Psoas muscle (tissue), 8 donors: ENCODE measurements at places on chromosomes 2 and 18.
A peak's percentile ranks its signal among the peaks of the same experiment; 100 is the strongest.

GRCh38 chr2:212692466-212692865 is 153.9 kb upstream of the ERBB4 start:
- DNase-seq = no peak
- H3K27ac ChIP-seq = no peak overlapping the region
- H3K4me1 ChIP-seq = no peaks in the 10 kb centered on the region
- no peaks in the 10 kb centered on the region for H3K36me3 ChIP-seq
- H3K27me3 ChIP-seq = no peaks in the 10 kb centered on the region
- no peak overlapping the region for H3K4me3 ChIP-seq

- no peaks in the 10 kb centered on the region for H3K4me1 ChIP-seq
- no peak for DNase-seq
- no peak overlapping the region for H3K4me3 ChIP-seq
- H3K27ac ChIP-seq = no peak overlapping the region
Measured at GRCh38 chr2:8496079-8496478, 185.8 kb upstream of the ID2 start.

GRCh38 chr2:38187541-38188011 is 111.6 kb upstream of the CYP1B1 start:
- no peaks in the 10 kb centered on the region for H3K36me3 ChIP-seq
- H3K27me3 ChIP-seq = peaks cover 2% of the 10 kb centered on the region
- peak; percentile 72 for DNase-seq
- peak overlapping the region; percentile 6 for H3K27ac ChIP-seq

DNA sequence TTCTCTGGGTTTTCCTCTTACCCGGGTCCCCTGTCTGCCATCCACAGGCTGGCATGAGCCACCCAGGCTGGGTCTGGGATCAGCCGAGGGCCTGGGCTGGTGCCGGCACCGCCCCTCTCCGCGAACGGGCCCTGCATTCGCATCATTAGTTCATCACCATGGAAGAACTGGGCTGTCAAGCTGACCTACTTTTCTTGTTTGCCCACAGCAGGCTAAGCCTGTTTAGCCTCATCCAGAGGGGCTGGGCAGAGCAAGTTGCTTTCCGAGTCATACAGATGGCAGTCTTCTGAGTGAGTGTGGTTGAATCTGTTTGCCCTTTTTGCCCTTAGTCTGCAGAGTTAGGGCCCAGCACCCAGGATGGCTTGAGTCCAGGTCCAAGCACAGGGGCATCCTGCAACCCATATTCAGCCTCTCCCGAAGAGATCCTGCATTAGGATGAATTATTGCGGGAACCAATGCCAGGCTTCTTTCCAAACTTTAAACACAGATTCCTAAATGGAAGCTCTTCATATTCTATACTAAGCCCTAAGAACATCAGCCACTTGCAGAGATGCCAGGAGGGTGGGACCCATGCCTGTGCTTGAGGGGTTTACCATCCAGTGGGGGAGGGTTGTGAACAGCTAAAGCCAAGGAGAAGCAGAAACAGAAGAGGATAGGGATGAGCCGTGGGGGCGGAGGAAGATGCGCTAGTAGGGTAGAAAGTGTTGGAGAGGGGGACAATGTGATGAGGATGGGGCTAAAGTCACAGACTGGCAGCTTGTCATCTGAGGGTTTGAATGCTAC is 68.0 kb downstream of the NPAS2 start:
- no peak overlapping the region for H3K27ac ChIP-seq
- H3K4me1 ChIP-seq = peaks cover 14% of the 10 kb centered on the region
- H3K27me3 ChIP-seq = no peaks in the 10 kb centered on the region
- no peak for DNase-seq
- no peaks in the 10 kb centered on the region for H3K36me3 ChIP-seq

DNA sequence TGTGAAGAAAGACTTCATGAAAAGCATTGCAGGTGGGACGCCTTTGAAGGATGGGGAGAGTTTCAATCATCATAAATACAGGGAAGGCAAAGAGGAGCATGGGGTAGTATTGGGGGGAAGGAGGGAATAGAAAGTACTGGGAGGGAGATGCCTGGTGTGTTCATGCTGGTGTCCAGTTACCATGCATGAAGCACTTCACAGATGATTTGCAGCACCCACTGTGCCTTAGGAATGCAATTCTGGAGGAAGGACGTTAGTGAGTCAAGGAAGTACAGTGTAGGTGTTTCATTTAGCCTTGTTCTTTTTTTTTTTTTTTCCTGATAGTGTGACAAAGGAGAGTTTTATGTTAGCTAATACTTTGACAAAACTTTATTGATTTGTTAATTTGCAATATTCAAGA is 36.8 kb downstream of the ADAM23 start:
- no peaks in the 10 kb centered on the region for H3K27me3 ChIP-seq
- no peaks in the 10 kb centered on the region for H3K36me3 ChIP-seq
- DNase-seq = no peak
- no peak overlapping the region for H3K4me3 ChIP-seq

- peaks cover 8% of the 10 kb centered on the region for H3K4me1 ChIP-seq
- no peaks in the 10 kb centered on the region for H3K36me3 ChIP-seq
- no peak overlapping the region for H3K4me3 ChIP-seq
- no peak for DNase-seq
Measured at GRCh38 chr2:189083106-189083505, 96.5 kb downstream of the COL5A2 start.

GRCh38 chr2:6913415-6914157 is 3.6 kb upstream of the RNF144A start:
- no peaks in the 10 kb centered on the region for H3K27me3 ChIP-seq
- H3K4me1 ChIP-seq = peaks cover 15% of the 10 kb centered on the region
- no peaks in the 10 kb centered on the region for H3K36me3 ChIP-seq
- no peak overlapping the region for H3K27ac ChIP-seq
- no peak for DNase-seq
- H3K4me3 ChIP-seq = no peak overlapping the region

DNA sequence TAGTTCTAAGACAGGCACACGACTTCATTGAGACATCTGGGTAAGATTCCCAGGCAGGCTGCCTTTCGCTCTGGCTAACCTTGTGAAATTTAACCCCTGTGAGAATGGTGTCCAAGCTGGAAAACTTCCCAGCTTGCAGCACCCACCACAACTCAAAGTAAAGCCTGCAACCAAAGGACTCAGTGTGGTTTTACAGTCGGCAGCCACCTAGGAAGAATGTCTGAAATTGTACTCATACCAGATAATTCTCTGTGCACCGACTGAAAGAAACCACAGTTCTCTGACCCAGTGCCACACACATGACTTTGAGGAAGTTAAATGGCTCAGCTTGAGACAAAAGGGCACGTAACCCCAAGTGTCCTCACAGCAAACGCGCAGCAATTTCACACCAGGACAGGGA is 125.7 kb downstream of the RBMS1 start:
- H3K27ac ChIP-seq = peak overlapping the region; percentile 64
- peak overlapping the region; percentile 30 for H3K4me3 ChIP-seq
- DNase-seq = no peak
- H3K4me1 ChIP-seq = peaks cover 93% of the 10 kb centered on the region
- no peaks in the 10 kb centered on the region for H3K27me3 ChIP-seq

DNA sequence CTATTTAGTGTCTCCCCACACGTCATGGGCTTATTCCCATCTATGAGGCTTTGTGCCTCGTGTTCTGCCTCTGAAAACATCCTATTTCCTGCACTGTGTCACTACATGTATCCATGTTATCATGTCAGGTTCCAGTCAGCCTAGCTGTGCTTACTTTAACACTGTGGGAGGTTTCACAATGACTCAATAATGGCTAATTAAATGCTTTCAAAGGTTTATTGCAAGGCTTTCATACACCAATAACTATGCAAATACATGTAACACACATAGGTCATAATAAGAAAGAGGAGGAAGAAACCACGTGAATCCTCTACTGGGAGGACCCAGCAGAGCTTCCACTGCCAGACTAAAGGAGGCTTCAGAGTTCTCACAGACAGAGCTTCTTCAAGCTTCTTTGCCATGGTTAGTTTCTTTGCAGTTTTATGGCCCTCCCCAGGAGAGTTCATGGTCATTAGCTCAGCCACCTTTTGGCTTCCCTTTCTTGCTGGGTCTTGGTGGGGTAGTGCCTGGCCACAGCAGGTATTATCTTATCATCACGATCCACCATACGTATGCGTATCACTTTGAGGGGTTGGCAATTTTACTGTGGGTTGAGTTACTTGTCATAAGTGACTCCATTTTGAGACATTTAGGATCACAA is 5.1 kb upstream of the COLEC12 start:
- H3K27ac ChIP-seq = no peak overlapping the region
- H3K27me3 ChIP-seq = no peaks in the 10 kb centered on the region
- H3K4me3 ChIP-seq = no peak overlapping the region
- DNase-seq = no peak

- peaks cover 100% of the 10 kb centered on the region for H3K36me3 ChIP-seq
- no peak overlapping the region for H3K27ac ChIP-seq
- DNase-seq = no peak
- H3K4me1 ChIP-seq = no peaks in the 10 kb centered on the region
- H3K4me3 ChIP-seq = no peak overlapping the region
Measured at GRCh38 chr2:128134573-128134972, 43.6 kb downstream of the UGGT1 start.

GRCh38 chr18:33115917-33116316 is 324.6 kb downstream of the CCDC178 start:
- no peaks in the 10 kb centered on the region for H3K36me3 ChIP-seq
- H3K27ac ChIP-seq = no peak overlapping the region
- no peaks in the 10 kb centered on the region for H3K4me1 ChIP-seq

DNA sequence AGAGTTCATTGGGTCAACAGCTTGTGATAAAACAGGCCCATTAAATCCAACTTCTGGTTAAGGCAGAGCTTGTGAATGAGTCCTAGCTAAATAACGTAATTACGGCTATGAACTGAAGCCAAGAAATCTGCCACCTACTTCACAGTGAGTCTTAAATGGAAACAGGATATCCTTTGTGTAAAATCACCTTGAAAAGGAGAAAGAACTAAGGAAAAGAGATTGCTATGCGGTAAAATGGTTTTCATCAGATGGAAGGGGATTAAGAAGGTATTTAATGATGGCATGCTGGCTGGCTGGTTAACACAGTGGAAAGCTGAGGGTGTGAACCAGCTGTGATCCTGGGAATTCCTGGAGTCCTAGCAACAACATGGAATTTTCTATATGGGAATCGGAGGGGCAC is 156.6 kb downstream of the DOK6 start:
- no peak overlapping the region for H3K27ac ChIP-seq
- H3K4me3 ChIP-seq = no peak overlapping the region
- H3K27me3 ChIP-seq = no peaks in the 10 kb centered on the region
- H3K4me1 ChIP-seq = no peaks in the 10 kb centered on the region

DNA sequence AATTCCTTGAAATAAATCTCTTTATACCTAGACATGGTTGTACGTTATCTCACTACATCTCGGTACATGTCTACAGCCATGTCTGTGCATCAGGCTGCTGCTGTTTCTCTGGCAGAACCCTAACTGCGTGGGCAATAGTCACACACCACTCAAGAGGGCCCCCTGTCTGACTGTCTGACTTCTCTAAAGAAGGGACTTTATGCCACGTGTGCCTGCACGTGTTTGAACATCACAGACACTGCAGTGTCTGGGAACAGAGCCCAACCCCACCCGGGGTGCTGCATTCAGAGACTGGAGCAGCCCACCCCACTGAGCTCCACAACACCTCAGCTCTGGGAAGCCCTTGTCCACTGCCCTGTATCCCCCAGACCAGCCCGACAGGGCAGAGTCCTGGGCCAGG is 55.0 kb downstream of the KIF1A start:
- no peaks in the 10 kb centered on the region for H3K4me1 ChIP-seq
- peaks cover 1% of the 10 kb centered on the region for H3K27me3 ChIP-seq
- no peak for DNase-seq
- no peak overlapping the region for H3K4me3 ChIP-seq
- H3K36me3 ChIP-seq = no peaks in the 10 kb centered on the region
- no peak overlapping the region for H3K27ac ChIP-seq

- H3K4me1 ChIP-seq = peaks cover 8% of the 10 kb centered on the region
- H3K27ac ChIP-seq = no peak overlapping the region
- no peaks in the 10 kb centered on the region for H3K36me3 ChIP-seq
- no peaks in the 10 kb centered on the region for H3K27me3 ChIP-seq
- no peak overlapping the region for H3K4me3 ChIP-seq
Measured at GRCh38 chr2:9654452-9655100, 23.8 kb upstream of the YWHAQ start.

GRCh38 chr2:17628349-17629261 is 88.1 kb downstream of the VSNL1 start:
- no peaks in the 10 kb centered on the region for H3K36me3 ChIP-seq
- no peak overlapping the region for H3K4me3 ChIP-seq
- H3K4me1 ChIP-seq = no peaks in the 10 kb centered on the region
- no peak overlapping the region for H3K27ac ChIP-seq
- H3K27me3 ChIP-seq = no peaks in the 10 kb centered on the region

- no peak for DNase-seq
- no peaks in the 10 kb centered on the region for H3K4me1 ChIP-seq
- H3K4me3 ChIP-seq = no peak overlapping the region
- no peaks in the 10 kb centered on the region for H3K36me3 ChIP-seq
- no peaks in the 10 kb centered on the region for H3K27me3 ChIP-seq
Measured at GRCh38 chr18:31876707-31877106, 66.2 kb downstream of the TRAPPC8 start.

- H3K27ac ChIP-seq = no peak overlapping the region
- DNase-seq = no peak
- no peaks in the 10 kb centered on the region for H3K36me3 ChIP-seq
- H3K4me3 ChIP-seq = no peak overlapping the region
- H3K27me3 ChIP-seq = no peaks in the 10 kb centered on the region
- H3K4me1 ChIP-seq = no peaks in the 10 kb centered on the region
Measured at GRCh38 chr2:12211326-12212175, 465.1 kb downstream of the LPIN1 start.

DNA sequence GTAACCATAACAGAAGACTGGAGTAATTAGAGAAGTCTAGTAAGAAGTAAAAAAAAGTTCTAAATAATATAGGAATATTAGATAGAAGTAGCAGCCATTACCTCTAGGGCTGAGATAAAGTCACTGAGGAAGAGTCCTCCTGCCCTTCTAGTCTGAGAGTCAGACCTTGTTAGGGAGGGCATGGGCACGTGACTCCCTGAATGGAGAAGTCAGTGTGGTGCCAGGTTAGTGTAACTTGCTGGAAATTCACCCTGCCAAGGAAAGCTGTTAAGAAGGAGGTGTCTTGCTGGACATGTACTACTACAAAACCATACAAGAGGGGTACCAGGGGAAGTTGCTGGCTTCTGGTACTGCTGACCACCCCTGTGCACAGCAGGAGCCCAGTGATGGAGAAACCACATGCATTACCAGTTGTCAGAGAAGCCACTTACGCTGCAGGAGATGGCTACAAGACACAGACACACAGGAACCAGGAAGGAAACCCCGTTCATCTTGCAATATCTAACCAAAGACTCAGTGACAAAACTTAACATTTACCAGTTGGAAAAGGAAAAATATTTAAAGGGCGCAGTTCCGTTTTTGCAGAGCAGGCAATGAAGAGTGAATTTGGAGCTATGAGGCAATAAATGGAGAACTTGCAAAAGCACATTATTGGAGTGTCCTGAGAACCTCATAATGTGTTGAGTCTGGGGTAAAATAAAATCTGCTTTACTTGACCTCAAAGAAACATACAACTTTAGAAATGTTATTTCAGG is 77.2 kb upstream of the TLK1 start:
- no peak for DNase-seq
- no peak overlapping the region for H3K4me3 ChIP-seq
- no peaks in the 10 kb centered on the region for H3K4me1 ChIP-seq
- H3K27ac ChIP-seq = no peak overlapping the region

- no peaks in the 10 kb centered on the region for H3K36me3 ChIP-seq
- no peak for DNase-seq
- no peak overlapping the region for H3K4me3 ChIP-seq
- no peaks in the 10 kb centered on the region for H3K27me3 ChIP-seq
- H3K4me1 ChIP-seq = peaks cover 26% of the 10 kb centered on the region
Measured at GRCh38 chr2:85505551-85506238, 33.3 kb upstream of the MAT2A start.
